HFFc6 (cell line): ENCODE measurements at places on chromosomes 4 and X. TPM values are rescaled to one million over a fixed set of nuclear protein-coding genes. Genes with fewer than 3 reads are reported as not detected.

Gene VCX3B
- not detected in 2 replicates for total RNA-seq

Gene HTATSF1
- total RNA-seq, result 28.9 to 36.5 TPM (median 33.3 TPM) in 3 replicates

DNA sequence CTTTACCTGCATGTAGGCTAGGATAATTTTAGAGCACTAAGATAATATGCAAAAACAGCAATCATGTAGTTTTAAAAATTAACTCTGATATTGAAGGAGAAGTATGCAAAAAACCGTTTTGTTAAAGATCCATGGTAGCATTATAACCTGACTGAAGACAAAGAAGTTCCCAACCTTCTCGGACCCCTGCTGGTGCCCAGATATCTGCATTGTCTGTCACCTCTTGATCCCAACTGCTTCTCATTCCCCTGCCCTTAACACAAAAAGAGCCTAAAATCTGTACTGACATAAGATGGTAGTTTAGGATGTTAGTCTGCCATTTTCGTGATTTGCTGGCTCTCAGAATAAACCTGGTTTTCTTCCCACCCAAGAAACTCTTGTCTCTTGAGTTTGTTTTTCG lies 61.5 kb upstream of the UCP1 start:
- DNase-seq, result no peak
- H3K27ac ChIP-seq, result no peak overlapping the region
- no peaks in the 10 kb centered on the region for H3K36me3 ChIP-seq
- no peak overlapping the region for H3K4me3 ChIP-seq
- H3K27me3 ChIP-seq, result no peaks in the 10 kb centered on the region

- no peak for DNase-seq
- no peak overlapping the region for H3K27ac ChIP-seq
- H3K4me3 ChIP-seq, result no peak overlapping the region
- no peaks in the 10 kb centered on the region for H3K36me3 ChIP-seq
- H3K4me1 ChIP-seq, result 0 out of 2 replicates have a peak, but pooled peaks cover 6% of the 10 kb centered on the region
- peaks cover 20% of the 10 kb centered on the region for H3K27me3 ChIP-seq
Observed at GRCh38 chr4:24693636-24694035, 101.7 kb upstream of the SOD3 start.

GRCh38 chrX:121755541-121755940 lies 708.1 kb downstream of the GLUD2 start:
- H3K27ac ChIP-seq, result no peak overlapping the region
- H3K27me3 ChIP-seq, result no peaks in the 10 kb centered on the region; the same call in 1 of the 2 replicates
- H3K4me3 ChIP-seq, result no peak overlapping the region
- H3K36me3 ChIP-seq, result no peaks in the 10 kb centered on the region
- DNase-seq, result no peak
- H3K4me1 ChIP-seq, result no peaks in the 10 kb centered on the region

Gene CXCR3
- total RNA-seq, result not detected in 3 replicates

DNA sequence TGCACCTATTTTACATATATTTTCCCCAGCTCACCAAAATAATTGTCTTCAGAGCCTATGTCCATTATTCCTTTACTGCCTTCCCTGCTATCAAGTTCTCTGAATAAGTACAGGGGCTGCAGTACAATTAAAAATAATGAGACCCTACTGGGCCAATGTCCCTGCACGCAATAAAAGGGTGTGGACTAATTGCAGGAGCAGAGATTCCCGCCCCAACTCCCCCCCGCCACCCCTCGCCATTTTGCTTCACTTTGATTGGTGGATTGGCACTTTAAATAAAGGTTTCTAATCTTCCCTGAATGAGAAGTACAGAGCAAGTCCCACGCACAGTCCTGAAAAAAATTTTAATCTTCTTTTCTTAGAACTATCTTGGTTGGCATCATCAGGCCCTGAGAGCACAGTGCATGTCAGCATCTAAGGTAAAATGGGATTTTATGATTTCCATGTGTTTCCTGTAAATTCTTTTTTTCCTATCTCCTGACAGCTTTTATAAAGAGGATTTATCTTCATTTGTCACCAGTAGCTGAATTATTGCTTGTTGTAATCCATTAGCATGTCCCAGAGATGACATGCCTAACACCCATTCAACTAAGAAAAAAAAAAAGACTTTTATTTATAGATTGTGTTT lies at the start of gene AMBN:
Gene AMBN, plus strand, starts transcription at position 302 of the 628 bp plus-strand sequence. Its CDS starts 103 bp downstream, at position 405.
- H3K27me3 ChIP-seq, result peaks cover 7% of the 10 kb centered on the region; the same call in 1 of the 2 replicates
- H3K4me3 ChIP-seq, result no peak within 1 kb of the TSS
- H3K36me3 ChIP-seq, result no peaks in the 10 kb centered on the region
- no peak within 1 kb of the TSS for H3K27ac ChIP-seq
- no peak for DNase-seq

DNA sequence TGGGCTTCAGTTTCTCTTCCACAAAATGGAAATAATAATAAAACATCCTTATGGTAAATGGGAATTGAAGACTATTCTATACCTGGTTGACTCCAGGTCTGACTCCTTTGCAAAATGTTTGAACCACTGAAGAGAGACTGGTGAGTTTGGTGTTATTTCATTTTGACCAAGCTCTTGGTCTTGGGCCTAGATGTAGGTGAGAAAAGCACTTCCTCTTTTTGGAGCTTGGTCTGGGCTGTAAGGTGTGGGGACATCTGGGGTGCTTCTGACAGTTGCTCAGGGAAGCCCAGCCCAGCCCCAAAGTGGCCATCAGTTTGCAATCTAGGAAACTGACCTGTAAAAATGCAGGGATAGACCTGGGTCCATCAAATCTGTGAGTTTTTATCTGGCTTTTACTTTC lies 26.8 kb upstream of the SOD3 start:
- H3K4me3 ChIP-seq, result no peak overlapping the region
- H3K27ac ChIP-seq, result no peak overlapping the region
- peaks cover 60% of the 10 kb centered on the region for H3K4me1 ChIP-seq
- no peaks in the 10 kb centered on the region; the same call in 1 of the 2 replicates for H3K36me3 ChIP-seq
- H3K27me3 ChIP-seq, result no peaks in the 10 kb centered on the region
